ENCODE measurements at places on chromosomes 6 and 20.

- no peak for DNase-seq
These were observed 188.6 kb upstream of the NT5E start for GRCh38 chr6:85261271-85261670.

- no peak for DNase-seq
These were observed 26.0 kb downstream of the CEBPB start for GRCh38 chr20:50216543-50217206.

DNA sequence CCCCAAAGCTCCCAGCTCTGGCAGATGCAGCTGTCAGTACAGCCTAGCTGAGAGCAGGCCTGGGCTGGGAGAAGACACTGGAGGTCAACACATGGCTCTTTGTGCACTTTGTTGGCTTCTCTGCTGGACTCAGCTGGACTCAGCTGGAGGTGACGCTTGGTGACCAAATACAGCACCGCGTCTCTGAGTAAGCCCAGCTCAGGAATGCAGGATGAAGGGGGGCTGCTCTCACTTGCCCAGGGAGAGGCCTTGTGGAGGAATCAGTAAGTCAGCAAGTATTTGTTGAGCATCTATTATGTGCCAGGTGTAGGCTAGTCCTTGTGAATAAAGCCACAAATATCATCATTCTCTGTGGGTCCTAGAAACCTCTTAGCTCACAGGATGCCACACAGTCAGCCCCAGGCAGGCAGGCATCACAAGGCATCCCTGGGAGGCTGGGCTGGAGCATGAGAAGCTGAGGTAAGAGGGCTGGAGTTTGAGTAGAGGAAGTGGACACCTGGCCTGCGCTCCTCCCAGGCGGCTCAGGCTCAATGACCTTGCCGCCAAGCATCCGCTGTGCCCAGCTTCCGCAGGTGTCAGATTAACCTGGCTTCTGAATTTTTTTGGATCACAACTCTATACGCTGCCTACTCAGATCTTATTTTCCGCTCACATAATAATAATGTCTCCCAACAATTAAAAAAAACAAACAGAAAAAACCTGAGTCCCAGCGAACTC is 95.4 kb downstream of the TMEM170B start:
- no peak for DNase-seq

DNA sequence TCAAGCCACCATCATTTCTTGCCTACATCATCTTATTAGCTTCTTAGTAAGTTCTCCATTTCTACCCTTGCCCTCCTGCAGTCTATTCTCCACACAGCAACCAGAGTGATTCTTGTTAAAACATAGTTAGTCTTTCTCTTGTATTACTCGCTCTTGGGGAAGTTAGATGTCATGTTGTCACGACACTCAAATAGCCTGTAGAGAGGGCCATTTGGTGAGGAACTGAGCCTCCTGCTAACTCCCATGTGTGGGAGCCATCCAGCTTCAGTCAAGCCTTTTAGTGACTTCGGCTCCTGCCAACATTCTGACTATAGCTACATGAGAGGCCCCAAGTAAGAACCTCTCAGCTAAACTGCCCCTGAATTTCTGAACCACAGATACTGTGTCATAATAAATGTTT is 395.4 kb downstream of the CDC5L start:
- no peak for DNase-seq

DNA sequence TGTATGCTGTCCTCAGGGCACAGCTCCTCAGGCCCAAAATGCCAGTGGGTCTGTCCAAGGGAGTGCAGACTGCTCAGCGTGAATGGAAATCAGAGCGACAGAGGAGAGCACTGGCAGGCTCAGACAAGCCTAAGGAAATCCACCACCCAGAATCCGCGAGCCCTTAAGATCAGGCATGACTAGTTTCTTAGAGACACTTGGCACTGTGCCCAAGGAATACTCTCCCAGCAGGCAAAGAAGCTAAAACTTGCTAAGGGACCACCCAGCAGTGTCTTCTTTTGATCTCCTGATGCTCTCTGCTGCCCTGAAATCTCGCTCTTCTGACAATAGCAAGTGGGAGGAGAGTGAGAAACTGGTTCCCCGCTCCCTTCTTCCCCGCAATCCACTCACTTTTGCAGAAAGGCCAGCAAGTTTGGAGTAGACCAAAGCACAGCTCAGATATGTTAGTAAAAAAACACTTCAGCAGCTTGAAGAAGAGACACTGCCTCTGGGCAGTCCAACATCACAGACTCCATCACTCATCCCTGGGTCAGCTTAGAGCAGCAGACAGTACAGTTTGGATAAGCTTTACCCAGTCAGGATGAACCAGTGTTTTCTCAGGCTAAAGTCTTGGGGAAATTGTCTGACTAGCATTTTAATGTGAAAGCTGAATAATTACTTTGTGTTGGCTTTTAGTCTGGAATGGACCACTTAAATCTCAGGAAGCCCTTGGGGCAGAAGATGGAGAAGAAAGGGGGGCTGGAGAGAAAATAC is 32.4 kb downstream of the TRAF3IP2 start:
- no peak for DNase-seq

GRCh38 chr6:35751594-35751993 is 14.8 kb downstream of the ARMC12 start:
- no peak for DNase-seq

DNA sequence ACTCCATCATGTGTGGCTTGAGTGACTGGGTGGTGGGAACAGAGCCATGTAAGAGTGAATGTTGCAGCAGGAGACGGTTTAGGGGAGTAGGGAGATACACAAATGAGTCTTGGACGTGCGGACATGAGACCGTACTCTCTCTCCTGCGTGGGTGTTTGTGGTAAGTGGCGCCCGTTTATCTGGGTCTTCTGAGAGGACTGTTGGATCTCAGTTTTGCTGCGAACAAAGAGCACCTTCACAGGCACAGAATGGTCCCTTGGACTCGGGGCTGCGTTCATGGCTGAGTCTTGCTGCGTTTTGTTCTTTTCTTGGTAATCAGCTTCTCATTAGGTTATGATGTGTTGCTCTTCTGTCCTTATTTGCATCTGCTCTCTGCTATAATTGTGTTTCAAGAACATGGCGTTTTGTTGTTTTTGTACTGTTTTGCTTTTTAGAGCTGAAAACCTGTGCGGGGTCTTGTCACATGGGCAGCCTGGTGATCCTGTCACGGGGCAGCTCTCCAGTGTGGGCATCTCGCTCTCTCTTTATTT is 28.5 kb downstream of the STK35 start:
- DNase-seq: no peak

DNA sequence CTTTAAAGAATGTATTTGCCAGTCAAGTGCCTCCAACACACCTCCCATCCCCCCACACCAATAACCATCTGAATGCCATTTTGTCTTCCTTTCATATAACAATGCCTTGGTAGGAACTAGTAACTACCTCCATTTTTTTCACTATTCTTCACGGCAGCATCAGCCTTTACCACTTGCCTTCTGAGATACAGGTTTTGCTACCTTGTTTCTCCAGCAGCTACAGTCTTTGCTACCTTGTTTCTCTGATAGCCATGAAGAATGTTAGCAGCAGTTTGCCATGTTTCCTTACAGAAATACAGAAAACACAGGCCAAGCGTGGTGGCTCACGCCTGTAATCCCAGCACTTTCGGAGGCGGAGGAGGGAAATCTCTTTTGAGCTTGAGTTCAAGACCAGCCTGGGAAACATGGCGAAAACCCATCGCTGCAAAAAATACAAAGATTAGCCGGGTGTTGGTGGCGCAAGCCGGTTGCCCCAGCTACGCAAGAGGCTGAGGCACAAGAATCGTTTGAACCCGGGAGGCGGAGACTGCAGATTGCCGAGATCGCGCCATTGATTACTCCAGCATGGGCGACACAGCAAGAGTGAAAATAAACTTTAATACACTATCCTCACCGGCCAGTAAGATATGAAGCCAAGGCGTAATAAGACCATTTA is 100.9 kb downstream of the HFE start:
- DNase-seq: peak; percentile 81

- DNase-seq: no peak
These were observed 76.7 kb downstream of the FRK start for GRCh38 chr6:115983998-115984397.

GRCh38 chr6:98027898-98028297 is 744.9 kb upstream of the MMS22L start:
- no peak for DNase-seq

DNA sequence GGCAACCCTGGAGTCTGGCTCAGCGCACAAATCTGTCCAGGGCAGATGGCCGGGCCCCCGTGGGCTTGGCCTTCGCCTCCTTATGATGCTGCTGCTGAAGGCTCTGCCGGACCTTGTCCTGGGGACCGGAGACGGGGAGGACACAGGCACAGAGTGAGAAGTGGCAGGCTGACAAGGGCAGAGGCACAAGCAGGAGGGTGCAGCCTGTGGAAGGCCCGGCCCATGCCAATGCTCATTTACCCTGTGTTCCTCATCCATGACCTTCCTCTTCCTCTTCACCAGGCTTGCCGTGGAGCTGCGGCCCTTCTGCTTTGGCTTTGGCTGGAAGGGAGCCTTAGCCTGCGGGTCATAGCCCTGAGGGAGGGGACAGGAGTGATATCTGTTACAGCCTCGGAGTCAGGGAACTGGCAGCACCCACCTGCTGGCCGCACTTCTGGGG is 2.4 kb downstream of the B3GALT4 start:
- DNase-seq: no peak

DNA sequence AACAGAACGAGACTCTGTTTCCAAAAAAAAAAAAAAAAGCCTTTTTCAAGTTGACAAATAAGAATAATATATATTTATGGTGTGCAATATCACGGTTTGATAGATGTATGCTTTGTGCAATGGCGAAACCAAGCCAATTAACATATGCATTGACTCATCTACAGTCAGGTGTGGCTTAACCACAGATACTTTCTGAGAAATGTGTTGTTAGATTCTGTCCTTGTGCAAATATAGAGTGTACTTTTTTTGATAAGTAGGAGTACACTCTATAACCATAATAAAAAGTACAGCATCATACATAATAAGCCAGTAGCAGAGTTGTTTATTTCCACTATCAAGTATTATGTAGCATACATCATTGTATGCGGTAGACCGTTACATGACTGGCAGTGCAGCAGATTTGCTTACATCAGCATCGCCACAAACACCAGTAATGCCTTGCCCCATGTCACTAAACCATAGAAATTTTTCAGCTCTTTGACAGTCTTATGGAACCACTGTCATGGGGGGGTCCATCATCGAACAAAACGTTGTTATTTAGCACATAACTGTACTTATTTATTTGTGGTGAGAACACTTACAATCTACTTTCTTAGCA is 59.2 kb downstream of the TMEM170B start:
- no peak for DNase-seq

GRCh38 chr20:56222945-56223344 is 25.6 kb upstream of the MC3R start:
- no peak for DNase-seq

- no peak for DNase-seq
These were observed 1.2 kb downstream of the FOXO3 start for GRCh38 chr6:108561742-108562502.

GRCh38 chr6:155174576-155175211 is 89.1 kb upstream of the CLDN20 start:
- DNase-seq: peak; percentile 91

DNA sequence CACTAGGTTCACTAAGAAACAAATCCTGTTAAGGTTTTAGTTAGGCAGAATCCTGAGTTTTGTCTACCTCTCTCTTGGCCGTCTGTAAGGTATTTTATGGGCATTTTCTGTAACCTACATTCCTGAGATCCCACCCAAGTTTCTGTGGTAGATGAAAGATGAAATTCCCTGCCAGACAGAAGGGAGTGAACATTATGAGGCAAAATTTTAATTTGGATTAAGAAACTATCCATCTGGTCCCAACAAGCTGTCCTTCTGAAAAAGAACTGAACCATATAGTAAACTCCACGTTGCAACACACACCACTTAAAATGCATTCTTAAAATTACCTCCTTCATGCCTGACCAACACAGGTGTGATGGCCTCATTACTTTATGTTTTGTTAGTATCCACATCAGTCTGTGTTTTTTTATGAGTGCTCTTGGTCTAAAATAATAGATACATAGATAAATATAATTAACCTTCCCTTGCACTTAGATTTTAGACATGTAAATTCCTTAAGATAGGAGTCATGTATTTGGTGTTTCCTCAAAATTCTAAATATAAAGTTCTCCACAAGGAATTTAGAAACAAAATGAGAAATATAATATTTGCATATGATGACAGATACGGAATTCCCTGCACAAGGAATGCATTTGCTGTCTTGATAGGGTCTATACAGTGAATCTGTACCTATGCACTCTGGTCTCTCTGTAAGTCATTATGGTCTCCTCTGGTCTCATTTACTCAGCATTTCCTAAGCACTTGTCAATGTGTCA is 86.5 kb downstream of the CHD6 start:
- no peak for DNase-seq

DNA sequence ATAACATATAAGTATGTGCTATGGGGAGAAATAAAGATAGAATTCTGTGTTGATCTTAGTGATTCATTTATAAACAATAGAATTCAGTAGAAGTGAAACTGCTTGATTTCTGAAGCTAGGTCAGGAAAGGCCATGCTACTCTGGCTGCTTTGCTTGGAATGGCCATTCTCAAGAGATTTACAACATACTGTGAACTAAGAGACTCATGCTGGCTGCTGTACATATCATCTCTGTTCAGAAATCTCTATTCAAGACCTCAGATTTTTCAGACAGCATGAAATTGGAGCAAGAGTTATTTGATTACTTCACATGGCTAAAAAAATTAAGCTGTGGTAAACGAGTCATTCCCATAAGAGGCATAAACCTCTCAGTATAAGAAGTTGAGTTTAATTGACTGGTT is 662.6 kb downstream of the BCKDHB start:
- DNase-seq: no peak

- no peak for DNase-seq
These were observed 43.9 kb downstream of the TNFAIP3 start for GRCh38 chr6:137910843-137911456.

DNA sequence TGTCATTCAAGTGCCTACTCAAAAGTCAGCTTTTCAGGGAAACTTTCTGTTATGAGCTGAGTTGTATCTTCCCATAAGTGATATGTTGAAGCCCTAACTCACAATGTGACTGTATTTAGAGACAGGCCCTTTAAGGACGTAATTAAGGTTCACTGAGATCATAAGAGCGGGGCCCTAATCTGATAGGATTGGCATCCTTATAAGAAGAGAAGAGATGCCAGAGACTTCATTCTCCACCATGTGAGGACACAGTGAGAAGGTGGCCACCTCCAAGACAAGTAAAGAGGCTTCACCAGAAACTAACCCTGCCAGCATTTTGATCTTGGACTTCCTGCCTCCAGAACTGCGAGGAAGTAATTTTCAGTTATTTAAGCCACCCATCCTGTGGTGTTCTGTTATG is 12.7 kb upstream of the SMLR1 start:
- no peak for DNase-seq

GRCh38 chr6:53189554-53189953 is 40.9 kb upstream of the GCM1 start:
- DNase-seq: no peak

DNA sequence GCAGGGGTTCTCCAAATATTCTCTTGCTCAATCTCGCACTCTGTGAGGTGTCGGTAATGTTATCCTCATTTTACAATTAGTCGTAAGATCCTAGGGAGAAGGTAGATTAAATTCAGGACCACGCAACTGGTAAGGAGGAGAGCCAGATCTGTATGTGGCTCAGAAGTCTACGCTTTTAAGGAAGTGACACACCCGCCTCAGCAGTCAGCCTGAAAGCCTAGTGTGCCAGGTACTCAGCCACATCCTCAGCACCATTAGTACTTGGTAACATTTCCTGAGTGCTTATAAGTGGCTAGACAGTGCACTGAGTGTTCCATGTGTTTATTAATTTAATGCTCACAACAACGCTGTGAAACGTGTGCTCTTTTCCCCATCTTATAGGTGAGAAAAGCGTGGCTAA is 63.7 kb downstream of the DHX35 start:
- no peak for DNase-seq

All from NAMALWA (cell line).